Activated naive CD4-positive, alpha-beta T cell (primary cell): ENCODE measurements at places on chromosomes 6 and 20.

GRCh38 chr6:21785164-21785563 lies 191.6 kb downstream of the SOX4 start:
- DNase-seq: no peak

DNA sequence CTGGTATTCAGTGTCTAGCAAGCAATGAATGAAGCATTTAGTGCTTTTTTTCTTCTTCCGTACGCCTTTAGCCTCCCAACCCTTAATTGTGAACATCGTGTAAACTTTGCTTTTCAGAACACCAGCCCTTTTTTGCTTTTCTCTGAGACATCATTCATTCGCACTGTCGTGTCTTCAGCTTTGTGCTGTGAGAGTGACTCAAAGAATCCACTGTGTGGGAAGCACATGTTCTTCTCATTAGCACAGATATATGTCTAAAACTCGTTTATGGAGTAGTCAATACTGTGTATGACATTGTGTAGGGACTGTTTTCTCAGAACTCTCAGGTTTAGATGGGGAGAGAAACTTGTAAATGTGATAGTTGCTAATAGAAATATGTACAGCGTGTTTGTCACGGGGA lies 279.1 kb downstream of the FARS2 start:
- DNase-seq: no peak

- no peak for DNase-seq
These were observed 256.0 kb upstream of the TFAP2D start for GRCh38 chr6:50457351-50457750.

DNA sequence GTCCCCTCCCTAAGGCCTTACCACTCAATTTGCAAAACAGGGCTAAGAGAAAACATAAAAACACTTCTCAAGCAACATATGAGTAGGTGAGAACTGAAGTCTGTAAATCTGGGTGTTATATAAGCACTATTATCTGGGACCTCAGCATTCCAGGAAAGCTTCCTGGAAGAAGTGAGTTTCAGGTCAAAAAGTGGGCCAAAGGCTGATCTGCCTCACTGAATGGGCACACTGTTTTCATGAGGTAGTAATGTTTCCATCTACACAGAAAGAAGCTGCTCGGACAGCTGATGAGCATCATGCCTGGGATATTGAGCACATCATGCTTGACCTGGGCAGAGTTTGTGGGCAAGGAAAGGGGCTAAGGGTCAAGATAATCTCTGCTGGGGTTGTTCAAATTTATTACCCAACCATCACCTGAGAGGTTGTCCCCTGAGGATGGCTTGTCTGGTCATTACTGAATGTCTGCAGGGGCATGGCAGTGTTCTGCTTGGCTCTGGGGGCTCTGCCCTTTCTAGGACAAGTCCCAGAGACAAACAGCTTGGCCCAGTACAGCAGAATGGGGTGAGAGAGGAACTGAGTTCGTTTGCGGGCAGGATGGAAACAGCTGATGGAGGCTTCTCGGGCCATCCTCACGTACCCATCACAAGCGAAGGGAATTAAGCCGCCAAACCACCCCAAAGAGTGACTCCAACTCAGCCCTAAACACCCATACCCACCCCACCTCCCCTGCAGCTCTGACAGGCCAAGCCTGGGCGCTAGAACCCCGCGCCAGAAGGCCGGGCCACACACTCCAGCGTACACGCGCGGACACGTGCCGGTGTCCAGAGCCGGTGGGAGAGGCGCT lies 1.2 kb upstream of the SYNJ2 start:
- DNase-seq: no peak
